Mesangial cell (primary cell): ENCODE measurements at places on chromosomes 5 and 9. TPM values are rescaled to one million over a fixed set of nuclear protein-coding genes. Genes with fewer than 3 reads are reported as not detected.

Gene PRSS3
- total RNA-seq, result 0.89 and 12.2 TPM in 2 replicates

Gene ENHO
- total RNA-seq, result 0.65 TPM in 1 of 2 replicates, not detected in the other

Gene BTNL8
- not detected in 2 replicates for total RNA-seq

Gene GABRG2
- not detected in 2 replicates for total RNA-seq

Gene CNTNAP3
- 13.5 and 23.5 TPM in 2 replicates for total RNA-seq

Gene PDLIM4
- total RNA-seq, result 171 and 182 TPM in 2 replicates

Gene CYFIP2
- 20.5 and 36.4 TPM in 2 replicates for total RNA-seq

Gene RNF130
- total RNA-seq, result 34.7 and 57.6 TPM in 2 replicates

Gene YIPF5
- 46.0 and 57.2 TPM in 2 replicates for total RNA-seq

Gene COQ4
- total RNA-seq, result 61.1 and 63.0 TPM in 2 replicates

Gene SLC1A1
- total RNA-seq, result 10.3 and 10.6 TPM in 2 replicates

Gene WNK2
- 0.13 and 0.33 TPM in 2 replicates for total RNA-seq

Gene TRPM3
- under 0.01 and 0.63 TPM in 2 replicates for total RNA-seq

Gene ZFP2
- 0.33 and 1.1 TPM in 2 replicates for total RNA-seq

Gene NIM1K
- total RNA-seq, result 0.13 TPM in 1 of 2 replicates, not detected in the other

Gene DRD1
- total RNA-seq, result not detected in 2 replicates

Gene PCDHB5
- total RNA-seq, result 0.33 and 1.5 TPM in 2 replicates

Gene PCDHGB7
- total RNA-seq, result 5.1 and 18.1 TPM in 2 replicates

Gene RUFY1
- 18.7 and 29.5 TPM in 2 replicates for total RNA-seq

Gene URM1
- 47.9 and 55.2 TPM in 2 replicates for total RNA-seq

Gene C5orf52
- not detected in 2 replicates for total RNA-seq

Gene PCDHGA5
- total RNA-seq, result 0.33 and 1.5 TPM in 2 replicates

Gene SGCD
- 0.49 and 0.76 TPM in 2 replicates for total RNA-seq

Gene CCL27
- total RNA-seq, result 0.25 TPM in 1 of 2 replicates, not detected in the other

Gene G3BP1
- total RNA-seq, result 61.7 and 137 TPM in 2 replicates
